SIG-M5 (cell line): ENCODE measurements at places on chromosomes 11 and 22.

DNA sequence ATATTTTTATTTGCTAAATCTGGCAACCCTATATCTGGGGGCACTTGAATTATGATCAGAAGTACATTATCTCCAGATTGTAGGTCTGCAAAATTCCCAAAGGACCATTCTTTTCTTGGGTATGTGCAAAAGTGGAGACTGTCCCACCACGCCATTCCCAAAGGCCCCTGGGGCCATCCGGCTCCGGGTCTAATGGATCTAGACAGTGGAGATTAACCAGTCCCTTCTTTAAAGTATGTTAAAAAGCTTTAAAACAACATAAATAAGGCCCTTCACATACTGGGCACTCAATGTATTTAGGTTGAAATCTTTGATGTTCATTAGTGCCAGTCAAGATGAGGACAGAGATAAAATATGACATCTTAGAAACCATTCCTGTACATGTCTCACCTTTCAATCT lies 124.1 kb downstream of the MAML2 start:
- DNase-seq, result no peak

DNA sequence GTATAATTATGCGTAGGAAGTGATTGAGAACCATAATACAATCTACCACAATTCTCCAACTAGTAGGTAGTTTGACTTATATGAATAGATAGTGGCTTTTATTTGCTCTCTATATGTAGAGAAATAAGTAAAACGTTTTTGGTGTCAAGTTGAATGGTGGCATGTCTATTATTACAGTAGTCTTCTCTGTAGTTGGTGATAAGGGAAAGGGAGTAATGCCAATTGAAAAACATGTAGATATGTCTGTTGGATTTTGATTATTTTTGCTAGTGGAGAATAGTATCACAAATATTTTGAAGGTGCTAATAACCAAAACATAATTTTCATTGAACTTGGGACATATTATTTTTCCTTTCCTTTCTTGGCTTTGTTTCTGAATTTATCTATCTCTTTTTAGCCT lies 17.5 kb downstream of the FBXO7 start:
- DNase-seq, result no peak

DNA sequence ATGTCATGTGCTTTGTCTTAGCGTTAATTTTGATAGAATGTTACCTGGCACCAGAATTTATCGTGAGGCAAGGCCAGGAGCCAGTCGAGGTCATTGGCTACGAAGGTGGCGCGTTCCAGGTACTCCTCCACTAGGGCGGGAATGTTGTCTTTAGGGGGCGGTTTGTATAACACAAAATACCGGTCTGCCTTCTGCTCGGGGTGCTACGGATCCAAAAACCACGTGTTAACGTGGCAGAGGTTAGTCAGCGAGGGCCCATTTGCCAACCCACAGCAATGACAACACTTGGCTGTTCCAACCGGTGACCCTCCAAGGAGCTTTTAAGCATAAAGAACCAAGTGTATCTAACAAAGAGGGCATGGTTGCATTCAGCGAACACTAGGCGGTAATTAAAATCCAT lies 12.5 kb downstream of the ASCC2 start:
- DNase-seq, result no peak

DNA sequence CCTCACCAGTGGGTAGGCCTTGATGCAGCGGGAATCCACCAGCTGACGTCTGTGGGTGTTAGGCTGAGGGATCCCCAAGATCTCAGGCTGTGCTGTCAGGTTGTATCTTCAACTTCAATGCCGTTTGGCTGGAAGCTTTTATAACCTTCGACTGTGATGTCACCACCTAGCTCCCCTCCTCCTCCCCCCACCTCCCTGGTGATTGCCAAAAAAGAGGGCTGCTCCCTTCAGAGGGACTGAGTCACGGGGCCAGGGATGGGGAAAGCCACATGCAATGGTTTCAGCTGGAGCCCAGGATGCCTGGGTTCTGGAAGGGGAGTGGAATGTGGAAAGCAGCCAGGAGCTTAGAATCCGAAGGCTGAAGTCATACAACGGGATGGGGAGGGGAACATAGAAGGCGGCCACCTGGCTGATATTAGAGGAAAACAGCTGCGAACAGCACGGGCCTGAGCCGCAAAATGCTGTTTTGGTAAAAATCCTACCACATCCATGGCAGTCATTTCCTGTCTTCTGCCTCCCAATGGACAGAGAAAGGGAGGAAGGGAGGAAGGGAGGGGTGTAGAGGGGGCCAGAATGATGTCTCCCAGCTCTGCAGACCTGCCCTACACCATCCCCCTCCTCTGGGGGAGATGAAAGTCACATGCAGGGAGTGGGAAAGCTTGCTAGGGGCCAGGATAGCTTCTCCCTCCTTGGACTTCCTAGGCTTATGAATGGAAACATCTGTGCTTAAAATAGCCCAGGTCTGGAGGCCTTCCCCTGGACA lies at the start of gene LRRN4CL:
TSS of gene LRRN4CL (minus strand) at position 110 of the 763 bp plus-strand sequence. CDS start 1,022 bp downstream, outside the sequence.
- DNase-seq, result no peak

DNA sequence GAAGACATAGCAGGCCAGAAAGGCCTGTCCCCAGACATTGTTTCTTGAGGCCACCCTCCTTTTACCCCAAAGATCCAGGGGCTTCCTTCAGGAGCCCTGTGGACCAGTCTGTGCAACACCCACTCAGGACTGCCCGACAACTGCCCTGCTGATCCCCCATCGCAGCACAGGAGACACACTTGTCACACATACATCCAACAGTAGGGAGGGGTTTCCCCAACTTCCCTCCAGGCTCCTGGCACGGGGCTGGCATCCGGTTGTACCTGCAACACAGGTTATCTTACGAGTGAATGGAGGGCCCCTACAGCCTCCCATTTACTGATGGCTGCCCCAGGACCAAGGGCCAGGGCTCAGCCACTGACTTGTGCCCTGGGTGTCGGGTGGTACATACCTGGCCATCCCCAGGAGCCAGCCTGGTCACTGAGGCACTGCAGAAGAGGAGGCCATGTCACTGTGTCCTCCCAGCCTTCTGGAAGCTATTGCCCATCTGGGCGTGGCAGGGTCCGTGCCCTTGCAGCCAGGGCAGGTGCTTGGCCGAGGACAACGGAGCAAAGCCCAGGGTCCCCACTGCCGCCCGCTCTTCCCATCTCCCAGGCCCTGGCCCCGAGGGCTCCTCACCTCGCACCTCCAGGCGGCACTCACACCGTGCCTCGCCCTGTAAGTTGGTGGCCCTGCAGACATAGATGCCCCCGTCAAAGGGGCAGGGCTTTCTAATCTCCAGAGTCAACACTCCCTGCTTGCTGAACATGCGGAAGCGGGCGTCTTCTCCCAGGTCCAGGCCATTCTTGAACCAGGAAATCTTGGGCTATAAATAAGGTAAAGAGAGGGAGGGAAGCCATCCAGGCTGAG lies 20.8 kb downstream of the MYBPC3 start:
- DNase-seq, result no peak

DNA sequence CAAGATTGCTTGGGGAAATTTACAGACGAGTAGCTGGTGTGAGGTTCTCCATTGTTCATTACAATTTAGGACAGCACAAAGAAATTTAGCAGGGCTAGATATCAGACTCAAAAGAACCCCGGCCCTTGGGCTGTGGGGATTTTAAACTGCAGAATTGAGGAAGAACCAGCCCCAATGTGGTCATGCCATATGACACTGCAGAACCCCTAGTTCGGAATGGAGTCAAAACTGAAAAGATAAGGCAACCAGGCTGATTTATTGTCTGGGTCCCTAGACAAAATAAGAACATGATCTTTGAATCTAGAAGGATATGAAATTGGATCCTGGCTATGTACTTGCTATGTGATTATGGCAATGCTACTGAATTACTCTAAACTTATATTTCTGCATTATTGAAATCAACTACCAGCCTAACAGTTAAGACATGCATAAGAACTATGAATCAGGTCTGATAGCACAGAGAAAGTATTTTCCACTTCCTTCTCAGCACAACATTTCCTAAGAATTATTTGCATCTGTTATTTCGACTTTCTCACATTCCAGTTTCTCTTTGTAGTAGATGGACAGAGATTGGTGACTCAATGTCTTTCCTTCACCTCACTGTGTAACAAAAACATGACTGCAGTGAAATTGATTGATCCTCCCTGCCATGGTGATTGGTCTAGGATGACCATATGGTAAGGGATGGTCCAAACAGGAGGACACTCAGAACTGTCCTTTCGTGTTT lies 13.2 kb downstream of the MMP3 start:
- DNase-seq, result no peak

- DNase-seq, result no peak
These were observed 28.5 kb downstream of the MAML2 start for GRCh38 chr11:96314326-96315020.

- DNase-seq, result no peak
These were observed 61.4 kb upstream of the SYT13 start for GRCh38 chr11:45347348-45348082.

DNA sequence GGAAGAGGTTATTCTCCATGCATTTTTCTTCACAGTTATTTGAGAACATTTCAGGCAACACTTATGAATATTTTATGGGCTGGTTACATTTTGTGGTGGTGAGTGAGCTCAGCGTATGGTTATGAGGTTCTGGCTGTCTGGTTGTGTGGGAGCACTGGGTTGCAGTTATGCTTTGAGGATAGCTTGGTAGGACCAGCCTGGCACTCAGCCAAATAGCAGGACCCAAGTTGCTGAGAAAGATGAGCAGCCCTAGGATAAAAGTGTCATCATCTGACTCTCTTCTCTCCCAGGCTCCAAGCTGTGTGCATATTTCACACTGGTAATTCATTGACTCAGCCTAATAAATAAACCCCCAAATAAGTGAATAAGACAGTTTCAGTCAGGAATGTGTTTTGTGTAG lies 8.1 kb upstream of the SRSF8 start:
- no peak for DNase-seq

DNA sequence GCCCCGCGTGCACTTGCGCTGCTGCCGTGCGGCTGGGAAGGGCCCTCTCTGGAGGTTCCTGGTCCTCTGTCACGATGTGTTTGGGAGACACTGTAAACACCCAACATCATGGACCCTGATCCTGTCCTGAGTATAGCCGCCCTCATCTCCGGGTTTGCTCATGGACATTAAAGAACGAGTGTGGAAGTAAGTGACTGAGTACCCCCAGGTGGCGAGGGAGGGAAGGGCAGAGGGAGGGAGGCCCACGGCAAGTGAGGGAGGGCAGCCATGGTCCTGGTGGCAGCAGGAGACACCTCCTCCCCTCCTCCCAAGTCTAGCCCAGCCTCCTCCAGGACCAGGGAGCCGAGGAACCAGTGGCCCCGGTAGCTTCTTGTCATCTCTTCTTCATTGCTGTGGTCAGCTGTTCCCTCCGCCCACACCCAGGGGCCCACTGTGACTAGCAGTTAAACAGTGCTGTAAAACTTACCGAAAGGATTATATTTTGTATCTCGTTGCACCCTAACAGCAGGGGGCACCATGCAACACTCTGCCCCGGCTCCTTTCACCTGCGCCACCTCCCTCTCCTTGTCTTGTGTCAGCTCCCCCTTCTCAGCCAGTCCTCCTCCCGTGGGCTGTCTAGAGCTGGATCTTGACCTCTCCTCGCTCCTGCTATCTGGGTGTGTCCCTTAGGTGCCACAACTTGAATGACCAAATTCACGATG lies 566.5 kb upstream of the B3GAT1 start:
- DNase-seq, result no peak

GRCh38 chr11:101128571-101129202 lies 926 bp downstream of the PGR start:
- DNase-seq, result no peak

DNA sequence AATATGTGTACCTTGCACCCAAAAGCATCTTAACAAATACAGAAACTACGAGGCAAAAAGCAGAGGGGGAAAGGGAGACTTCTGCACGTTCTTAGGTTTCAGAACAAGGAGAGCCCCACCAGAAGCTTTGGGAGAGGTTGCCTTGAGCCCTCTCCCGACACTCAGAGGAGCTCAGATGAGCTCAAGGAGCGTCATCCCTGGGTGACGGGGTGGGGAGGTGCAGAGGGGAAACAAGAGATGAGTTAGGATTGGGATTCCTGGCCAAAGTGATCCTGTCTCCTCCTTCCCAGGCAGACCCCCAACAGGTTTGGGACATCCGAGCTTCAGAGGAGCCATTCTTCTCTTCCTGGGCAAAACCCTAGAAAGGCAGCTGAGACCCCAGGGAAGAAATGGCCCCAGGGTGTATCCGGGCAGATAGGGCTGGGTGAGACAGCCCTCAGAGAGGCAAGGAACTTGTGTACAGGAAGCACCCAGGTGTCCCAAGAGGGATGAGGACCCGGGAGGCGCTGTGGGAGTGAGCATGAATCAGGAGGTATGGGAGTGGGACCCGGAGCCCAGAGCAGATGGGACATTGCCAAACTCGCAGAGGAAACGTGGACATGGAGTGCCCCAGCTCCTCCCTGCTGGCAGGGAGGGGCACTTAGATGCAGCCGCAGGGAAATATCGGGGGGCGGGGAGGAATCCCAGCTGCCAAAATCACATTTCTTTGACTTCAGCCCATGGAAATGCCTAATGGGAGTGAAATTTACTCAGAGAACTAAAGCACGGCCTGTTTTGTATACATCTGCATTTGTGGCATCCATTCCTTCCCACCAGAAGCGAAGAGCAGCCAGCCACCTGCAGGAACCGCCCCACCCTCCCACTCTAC lies 12.4 kb downstream of the C1QTNF6 start:
- DNase-seq, result no peak

GRCh38 chr11:130523166-130523565 lies 74.7 kb downstream of the ADAMTS15 start:
- no peak for DNase-seq

DNA sequence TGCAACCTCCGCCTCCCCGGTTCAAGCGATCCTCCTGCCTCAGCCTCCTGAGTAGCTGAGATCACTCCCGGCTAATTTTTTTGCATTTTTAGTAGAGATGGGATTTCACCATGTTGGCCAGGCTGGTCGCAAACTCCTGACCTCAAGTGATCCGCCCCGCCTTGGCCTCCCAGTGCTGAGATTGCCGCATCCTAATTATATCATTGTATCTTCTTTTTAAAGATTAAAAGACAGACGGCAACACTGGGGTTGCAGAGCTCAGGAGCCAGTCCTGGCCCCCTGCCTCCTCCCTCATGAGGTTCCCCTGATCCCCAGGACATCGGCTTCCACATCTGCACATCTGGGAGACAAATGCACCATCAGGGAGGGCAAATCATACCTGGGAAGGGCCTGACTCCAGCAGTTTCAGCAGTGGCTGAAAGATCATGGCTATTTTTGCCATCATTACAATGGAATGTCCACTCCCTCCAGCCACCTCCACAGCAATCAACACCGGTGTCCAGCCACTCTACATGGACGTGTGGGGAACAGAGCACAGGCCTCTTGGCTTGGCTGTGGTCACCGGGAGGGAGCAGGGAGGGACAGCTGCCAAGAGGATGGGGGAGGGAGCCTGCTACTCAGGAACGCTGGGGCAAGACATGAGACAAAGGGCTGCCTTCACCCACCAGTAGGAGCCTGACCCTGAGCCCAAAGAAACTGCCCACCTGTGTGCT lies 9.2 kb upstream of the CELSR1 start:
- DNase-seq, result no peak

- DNase-seq, result no peak
These were observed 1.6 kb downstream of the LGALS12 start for GRCh38 chr11:63507511-63507910.

- no peak for DNase-seq
These were observed 10.8 kb downstream of the TTLL8 start for GRCh38 chr22:50047346-50047745.

- no peak for DNase-seq
These were observed 3.0 kb downstream of the ADAMTS15 start for GRCh38 chr11:130451231-130452019.
